HL-60 (cell line): ENCODE measurements at places on chromosomes 16 and 17.

DNA sequence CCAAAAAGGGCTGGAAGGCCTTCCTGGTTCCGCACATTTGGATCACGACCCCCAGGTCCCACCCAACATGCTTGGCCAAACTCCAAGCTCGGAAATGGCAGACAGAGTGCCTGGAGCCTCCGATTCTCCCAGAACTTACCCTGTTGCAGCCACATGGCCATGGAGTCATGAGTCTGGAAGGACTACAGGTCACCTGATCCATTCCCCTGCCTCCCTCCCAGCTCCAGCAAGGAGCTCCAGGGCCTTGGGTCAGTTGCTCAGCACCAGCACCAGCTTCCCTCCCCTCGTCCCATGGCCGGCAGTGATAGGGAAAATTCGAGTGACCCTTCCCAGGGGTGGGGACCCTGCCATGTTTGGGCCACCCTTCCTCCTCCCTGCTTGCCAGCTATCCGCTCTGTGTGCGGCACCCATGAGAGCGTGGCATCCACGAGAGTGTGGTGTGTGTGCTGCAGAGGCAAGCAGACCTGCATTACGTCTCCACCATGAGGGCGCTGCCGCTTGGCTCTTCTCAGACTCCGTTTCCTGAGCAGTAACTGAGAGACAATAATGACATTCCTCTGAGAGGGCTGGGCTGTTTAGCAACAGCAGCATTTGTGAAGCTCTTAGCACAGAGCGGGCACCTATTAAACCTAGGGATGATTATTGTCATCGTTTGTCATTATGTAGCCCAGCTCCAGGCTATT lies 21.3 kb upstream of the RPL38 start:
- DNase-seq: no peak

GRCh38 chr17:27530764-27531391 lies 74.6 kb downstream of the KSR1 start:
- DNase-seq: peak; percentile 90

GRCh38 chr17:1774390-1775176 lies 12.7 kb downstream of the SERPINF1 start:
- no peak for DNase-seq

DNA sequence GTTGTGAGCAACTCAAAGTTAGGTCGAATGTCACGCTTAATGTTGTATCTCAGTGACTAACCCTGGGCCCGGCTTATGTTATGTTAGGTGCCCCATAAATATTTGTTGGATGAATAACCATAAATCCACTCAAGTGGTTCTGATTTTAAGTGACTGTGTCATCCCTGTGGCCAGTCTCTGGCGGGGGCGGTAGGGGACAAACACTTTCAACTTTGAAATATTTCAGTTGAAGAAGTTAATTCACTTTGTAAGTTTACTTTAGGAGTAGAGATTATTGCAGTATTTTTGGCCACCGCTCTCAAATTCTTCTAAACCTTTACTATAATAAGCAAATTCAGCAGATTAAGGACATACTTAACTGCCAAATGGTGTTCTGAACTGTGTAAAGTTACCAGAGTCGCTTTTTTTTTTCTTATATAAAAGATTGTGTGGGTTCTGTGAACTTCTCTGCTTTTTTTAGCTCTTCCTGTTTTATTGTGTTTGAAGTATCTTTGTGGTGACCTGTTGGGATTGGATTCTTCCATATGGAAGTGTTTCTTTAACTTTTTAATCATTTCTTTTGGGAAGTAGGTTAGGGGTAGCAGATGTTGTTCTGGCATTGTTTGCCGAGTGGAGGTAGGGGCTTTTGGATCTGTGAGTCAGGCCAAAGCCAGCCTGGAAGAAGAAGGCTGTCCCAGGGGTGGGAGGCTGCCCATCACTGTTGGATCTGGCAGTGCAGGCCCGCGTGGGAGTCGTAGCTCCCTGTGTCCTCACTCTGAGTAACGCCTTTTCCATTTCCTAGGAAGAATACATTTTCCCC lies 61.4 kb upstream of the TBX2 start:
- DNase-seq: no peak

DNA sequence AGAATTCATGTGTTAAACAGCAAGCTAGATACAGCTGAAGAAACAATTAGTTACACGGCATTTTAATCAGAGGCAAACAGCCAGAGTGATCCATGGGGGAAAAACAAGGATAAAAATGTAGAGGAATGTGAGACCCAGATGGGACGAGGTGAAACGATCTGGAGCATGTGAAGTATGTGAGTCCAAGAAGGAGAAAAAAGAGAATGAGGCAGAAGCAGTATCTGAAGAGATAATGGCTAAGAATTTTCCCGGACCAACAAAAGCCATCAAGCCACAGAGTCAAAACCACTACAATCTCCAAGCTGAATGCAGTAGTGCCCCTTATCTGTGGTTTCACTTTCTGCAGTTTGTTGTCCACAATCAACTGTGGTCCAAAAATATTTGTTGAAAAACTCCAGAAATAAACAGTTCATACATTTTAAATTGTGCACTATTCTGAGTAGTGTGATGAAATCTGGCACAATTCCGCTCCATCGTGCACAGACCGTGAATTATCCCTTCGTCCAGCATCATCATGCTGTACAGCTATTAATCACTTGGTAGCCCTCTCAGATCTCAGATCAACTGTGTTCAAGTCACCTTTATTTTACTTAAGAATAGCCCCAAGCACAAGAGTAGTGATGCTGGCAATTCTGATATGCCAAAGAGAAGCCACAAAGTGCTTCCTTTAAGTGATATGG lies 18.8 kb downstream of the MYH10 start:
- no peak for DNase-seq

GRCh38 chr17:39603304-39604016 lies 4.3 kb downstream of the NEUROD2 start:
- no peak for DNase-seq

DNA sequence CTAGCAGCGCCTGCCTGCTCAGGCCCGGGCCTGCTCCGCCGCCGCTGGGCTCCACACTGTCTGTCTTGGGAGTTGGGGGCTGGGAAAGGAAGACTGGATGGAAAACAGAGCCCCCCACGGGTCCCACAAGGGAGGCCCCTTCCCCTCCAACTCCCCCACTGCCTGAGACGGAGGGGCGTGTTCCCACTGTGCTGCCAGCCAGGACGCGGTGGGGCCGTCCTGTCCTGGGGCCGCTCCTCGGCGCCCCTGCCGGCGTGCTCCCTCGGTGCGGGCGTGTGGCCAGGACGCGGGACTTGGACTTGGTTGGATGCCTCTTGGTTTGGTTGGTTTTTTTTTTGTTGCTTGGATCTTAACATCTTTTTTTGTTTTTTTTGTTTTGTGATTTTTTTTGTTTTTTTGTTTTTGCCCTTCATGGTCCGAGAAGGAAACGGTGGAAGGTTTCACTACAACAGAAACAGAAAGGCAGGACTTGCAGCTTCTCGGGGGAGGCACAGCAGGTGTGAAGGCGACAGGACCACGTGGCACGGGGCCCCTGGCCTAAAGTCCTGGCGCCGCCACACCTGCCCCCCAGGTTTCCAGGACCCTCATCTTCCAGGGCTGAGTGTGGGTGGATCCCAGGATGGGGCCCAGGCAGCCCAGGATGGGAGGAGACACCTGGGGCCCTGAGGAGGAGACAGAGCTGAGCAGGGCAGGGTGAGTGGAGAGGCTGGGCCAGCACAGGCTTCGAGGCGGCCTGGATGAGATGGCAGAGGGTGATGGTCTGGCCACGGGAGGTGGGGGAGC lies 16.0 kb downstream of the ENGASE start:
- DNase-seq: no peak

- DNase-seq: no peak
Measured at GRCh38 chr17:50423553-50424159, 2.4 kb upstream of the ACSF2 start.

GRCh38 chr17:72775237-72775636 lies 317.3 kb downstream of the SLC39A11 start:
- no peak for DNase-seq

DNA sequence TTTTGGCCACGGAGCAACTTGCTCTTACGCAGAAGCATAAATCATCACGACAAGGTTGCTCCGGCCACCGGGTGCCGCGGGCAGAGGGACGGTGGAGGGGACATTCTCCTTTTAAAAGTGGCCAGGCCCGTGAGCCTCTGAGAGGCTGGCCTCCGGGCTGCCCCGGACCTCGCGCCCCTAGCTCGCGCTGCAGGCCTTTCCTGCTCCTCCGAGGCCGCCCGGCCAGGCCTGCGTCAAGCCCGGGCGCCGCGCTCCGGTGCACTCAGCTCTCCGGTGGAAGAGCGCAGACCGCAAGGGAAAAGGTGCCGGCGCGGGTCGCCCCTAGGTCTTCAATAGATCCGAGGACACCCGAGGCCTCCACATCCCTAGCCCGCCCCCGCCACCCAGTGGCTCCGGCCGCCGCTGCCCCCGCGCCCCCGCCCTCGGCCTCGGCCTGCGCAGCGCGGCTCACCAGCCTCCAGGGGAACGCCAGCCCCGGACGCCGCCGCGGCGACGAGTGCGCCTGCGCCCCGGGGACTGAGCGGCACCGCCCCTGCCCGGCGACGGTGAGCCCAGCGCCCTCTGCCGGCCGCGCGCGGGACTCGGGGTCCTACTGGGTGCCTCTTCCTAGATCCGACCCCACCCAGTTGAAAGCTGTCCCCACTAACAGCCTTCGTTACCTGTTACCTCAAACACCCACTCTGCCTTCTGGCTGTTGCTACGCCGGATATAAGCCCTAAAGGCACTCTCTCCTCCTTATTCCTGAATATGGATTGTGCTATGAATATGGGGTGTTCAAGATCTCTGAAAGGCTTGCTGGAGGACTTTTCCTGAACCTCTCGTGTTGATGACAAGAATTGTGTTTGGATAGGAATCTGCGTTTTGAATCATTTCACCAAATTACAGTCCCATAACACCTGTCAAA lies at the start of gene LYRM9:
Gene LYRM9 (minus strand): TSS at position 500 of the 904 bp plus-strand sequence. CDS start 10,671 bp downstream, outside the sequence.
- DNase-seq: peak; percentile 81

DNA sequence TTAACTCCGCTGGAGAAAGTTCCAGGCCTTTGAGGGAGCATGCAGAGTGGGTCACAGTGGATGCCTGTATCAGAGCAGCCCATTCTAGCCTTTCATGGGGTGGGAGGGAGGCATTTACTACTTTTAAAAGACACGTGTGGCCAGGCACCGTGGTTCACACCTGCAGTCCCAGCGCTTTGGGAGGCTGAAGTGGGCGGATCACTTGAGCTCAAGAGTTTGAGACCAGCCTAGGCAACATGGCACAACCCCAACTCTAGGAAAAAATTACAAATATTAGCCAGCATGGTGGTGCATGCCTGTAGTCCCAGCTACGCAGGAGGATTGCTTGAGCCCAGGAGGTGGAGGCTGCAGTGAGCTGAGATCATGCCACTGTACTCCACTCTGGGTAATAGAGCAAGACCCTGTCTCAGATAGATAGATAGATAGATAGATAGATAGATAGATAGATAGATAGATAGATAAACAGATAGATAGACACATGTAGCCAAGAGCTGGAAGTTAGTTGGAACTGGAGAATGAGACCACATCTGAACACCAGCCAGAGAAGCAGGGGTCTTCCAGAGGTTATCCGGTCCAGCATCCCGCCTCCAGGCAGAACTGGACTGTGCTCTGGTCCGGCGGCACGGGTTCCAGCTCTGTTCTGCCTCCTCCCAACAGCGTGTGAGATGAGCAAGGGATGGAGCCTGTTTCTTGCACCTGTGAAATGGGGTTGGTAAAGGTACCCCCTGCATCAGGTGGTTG lies 3.6 kb downstream of the ADCY7 start:
- no peak for DNase-seq

- no peak for DNase-seq
Measured at GRCh38 chr16:28882551-28883160, 4.4 kb downstream of the ATP2A1 start.

GRCh38 chr17:57370037-57370581 lies 113.8 kb downstream of the MSI2 start:
- no peak for DNase-seq

GRCh38 chr16:53741546-53741945 lies 37.6 kb downstream of the FTO start:
- DNase-seq: no peak

DNA sequence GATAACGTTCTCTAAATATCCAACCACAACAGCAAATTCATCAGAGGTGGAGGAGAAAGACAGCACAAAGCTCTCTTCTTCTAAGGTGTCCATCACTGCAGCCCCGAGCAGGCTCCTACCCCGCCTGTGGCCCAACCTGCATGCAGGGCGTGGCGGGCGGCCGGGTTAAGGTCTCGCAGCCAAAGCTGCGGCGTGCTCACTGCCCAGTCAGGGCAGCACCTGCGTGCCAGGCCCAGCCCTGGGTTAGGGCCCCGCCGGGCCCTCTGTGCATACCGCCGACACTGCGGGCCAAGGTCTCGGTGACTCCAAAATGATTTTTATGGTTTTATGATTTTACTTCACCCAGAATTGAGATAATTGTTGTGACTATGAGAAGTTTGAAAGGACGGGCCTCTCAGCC lies 57.8 kb downstream of the FOXK2 start:
- no peak for DNase-seq

DNA sequence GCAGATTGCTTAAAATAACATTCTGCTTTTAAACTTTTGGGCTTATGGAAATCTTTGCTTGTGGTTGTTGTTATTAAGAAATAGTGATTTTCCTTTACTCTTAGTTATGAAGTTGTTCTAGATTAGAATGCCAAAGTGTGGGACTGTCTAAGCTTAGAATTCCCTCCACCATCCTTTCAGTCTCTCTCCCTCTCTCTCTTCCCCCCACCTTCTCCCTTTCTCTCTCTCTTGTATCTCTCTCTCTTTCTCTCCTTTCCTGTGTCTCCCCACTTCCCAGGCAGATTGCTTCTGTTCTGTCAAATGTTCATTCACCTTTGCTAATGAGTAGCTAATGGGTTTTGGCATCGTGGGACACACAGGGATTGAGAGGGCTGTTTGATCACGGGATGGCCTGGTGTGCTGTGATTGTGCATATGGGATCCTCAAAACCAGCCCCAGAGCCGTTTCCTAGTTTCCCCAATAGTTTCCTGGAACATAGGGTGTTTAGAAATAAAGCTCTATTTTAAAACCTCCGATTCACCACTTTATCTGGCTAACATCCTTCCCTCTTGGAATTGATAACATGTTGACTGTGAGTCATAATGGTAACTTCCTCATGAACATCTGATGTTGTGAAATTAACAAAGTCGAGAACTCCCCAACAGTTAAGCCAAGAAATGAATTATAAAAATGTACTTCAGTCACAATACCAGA lies 502.6 kb downstream of the TMEM114 start:
- no peak for DNase-seq

- no peak for DNase-seq
Measured at GRCh38 chr17:630801-631200, 83.8 kb downstream of the VPS53 start.

- no peak for DNase-seq
Measured at GRCh38 chr16:309476-309875, 26.5 kb downstream of the PDIA2 start.

- DNase-seq: no peak
Measured at GRCh38 chr17:13833921-13834320, 232.2 kb upstream of the HS3ST3A1 start.

- DNase-seq: no peak
Measured at GRCh38 chr16:82628711-82629110, 1.9 kb downstream of the CDH13 start.

DNA sequence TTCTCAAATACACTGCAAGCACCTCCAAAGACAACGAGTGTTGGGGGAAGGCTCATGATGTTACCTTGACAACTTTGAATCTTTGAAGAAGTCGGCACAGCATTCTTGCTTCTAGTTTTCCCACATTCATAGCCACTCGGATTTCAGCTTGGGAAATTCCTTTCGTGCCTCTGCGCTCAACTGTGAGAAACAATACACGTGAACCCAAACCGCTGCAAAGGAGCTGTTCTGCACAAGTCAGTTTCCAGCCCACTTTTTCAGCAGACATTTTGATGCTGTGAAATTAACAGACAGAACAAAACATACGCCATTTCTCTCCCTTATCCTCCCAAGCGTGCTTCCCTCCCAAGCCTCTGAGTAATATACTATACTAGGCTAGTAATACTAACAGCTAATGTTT lies 41.2 kb downstream of the GTF3C1 start:
- DNase-seq: no peak
